ENCODE measurements at places on chromosomes 2 and 18.

DNA sequence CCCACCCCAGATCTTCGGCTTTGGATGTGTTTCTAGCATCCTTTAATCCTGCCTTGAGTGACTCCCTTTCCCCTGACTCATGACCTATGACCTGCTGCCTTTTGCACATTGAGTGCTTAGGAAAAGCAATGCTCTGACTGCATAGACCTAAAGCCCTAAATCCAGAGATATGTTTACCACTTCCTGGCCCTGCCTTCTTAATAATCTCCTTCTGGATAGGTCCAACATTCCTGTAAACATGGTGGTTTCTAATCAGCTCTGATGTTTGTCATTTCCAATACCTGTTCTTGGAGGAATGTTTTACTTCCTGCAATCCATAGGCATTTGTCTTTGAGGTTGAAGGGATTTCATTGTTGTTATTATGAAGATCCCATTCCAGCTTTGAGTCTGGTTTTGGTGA lies 2.3 kb downstream of the SLC3A1 start:
- no peak for DNase-seq

DNA sequence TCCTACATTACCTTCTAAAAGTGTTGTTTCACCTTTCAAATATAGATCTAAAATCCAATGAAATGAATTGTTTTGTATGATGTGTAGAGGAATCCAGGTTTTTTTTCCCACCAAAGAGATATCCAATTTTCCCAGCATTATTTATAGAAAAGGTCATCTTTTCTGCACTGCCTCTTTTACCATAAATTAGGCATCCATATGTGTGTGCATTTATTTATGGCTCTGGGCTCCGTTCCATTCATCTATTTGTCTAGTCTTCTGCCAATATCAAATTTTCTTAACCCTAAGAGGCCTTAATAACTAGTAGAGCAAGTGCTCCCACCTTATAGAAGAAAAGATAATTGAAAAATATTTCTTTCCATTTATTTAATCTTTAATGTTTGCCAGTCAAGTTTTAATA lies 88.3 kb downstream of the ATAD2B start:
- no peak for DNase-seq

- DNase-seq = no peak
Measured at GRCh38 chr2:23042216-23042906, 342.6 kb upstream of the KLHL29 start.

GRCh38 chr2:158755310-158756087 lies 39.6 kb upstream of the DAPL1 start:
- no peak for DNase-seq

All from osteocyte (in vitro differentiated cells).